T47D (cell line): ENCODE measurements at places on chromosomes 2 and 18.

GRCh38 chr18:3321133-3321812 lies 59.3 kb downstream of the MYL12B start:
- no peak for DNase-seq

GRCh38 chr2:138777996-138778395 lies 2.2 kb downstream of the NXPH2 start:
- DNase-seq = peak; percentile 9

- DNase-seq = no peak
These were observed 276.7 kb downstream of the PLCL1 start for GRCh38 chr2:198080879-198081765.

- no peak for DNase-seq
These were observed 27.9 kb downstream of the PIEZO2 start for GRCh38 chr18:11121443-11121849.

DNA sequence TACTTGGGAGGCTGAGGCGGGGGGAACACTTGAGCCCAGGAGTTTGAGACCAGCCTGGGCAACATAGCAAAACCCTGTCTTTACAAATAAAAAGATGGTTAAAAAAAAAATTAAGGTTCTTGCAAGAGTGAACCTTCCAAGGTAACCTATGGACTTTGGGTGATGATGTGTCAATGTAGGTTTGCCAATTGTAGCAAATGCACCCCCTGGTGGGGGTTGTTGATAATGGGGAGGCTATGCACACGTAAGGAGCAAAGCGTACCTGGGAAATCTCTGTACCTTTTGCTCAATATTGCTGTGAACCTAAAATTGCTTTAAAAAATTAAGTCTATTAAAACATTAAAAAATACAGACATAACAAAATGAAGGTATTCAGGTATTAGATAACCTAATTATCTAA lies 70.4 kb downstream of the CWC22 start:
- DNase-seq = peak; percentile 33

DNA sequence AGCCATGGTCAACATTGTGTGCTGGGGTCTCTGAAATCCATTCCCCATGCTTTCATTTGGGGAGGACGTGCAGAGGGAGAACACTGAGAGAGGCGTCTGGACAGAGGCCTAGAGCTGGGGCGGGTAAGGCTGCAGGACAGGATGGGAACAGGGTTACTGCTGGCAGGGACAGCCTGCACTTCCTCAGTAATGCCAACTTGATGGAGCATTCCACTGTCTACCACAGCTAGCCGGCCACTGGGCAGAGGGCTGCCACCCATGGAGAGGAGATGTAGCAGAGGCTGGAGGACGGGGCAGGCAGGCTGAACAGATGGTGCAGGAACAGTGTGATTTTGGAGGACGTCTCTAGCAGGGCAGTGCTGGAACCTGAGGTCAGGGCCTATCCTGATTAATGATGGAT lies 29.3 kb downstream of the MRPL33 start:
- DNase-seq = no peak

- DNase-seq = no peak
These were observed 87.6 kb downstream of the MAIP1 start for GRCh38 chr2:200042944-200043343.

DNA sequence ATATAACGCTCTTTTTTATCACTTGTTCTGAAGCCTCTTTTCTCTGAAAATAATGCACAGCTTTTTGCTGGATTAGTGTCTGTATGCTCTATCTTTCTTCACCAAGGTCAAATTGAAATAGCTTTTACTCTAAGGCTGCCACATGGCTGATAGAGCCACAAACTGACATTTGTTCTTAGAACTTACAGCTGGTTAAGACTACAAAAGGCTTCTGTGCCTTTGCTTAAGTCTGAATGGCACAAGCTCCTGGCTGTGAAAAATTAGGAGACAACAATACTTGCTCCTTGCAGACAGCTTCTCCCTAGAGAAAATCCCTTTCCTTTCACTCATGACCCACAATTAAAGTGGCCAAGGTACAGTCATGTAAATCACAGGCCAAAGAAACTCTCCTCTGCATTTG lies 515.3 kb downstream of the DSC3 start:
- no peak for DNase-seq
